ENCODE measurements at places on chromosomes 7 and 10.

- peak; percentile 29 for DNase-seq
Measured at GRCh38 chr10:86365346-86366032, 1.1 kb downstream of the GRID1 start.

GRCh38 chr10:29687421-29688164 lies 52.8 kb upstream of the SVIL start:
- DNase-seq, result no peak

DNA sequence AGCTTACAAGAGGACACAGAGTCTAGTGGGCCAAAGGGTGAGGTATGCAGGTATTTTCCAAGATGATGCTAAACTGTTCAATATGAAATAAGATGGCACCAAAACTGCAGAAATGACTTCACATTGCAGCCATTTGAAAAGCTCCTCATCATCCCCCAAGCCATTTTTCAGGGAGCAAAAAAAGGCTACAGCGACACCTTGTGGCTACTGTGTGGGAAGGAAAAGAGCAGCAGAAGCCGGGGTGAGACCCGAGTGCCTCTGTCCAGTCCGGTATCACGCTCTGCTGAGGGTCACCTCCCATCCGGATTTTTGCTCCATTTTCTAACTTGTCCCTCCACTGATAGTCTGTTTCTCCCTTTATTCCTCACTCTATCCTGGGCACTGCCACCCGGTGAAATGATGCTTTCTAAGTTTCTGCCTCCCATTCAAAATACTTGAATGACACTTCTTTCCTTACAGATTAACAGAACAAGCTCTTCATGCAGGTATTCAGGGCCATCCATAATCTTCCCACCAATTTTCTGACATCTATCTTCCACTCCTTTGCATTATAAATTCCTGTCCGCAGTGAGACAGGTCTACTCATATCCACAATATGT lies 220.2 kb downstream of the DGKI start:
- DNase-seq, result peak; percentile 78

- DNase-seq, result peak; percentile 68
Measured at GRCh38 chr7:55912748-55913158, 25.5 kb downstream of the ZNF713 start.

DNA sequence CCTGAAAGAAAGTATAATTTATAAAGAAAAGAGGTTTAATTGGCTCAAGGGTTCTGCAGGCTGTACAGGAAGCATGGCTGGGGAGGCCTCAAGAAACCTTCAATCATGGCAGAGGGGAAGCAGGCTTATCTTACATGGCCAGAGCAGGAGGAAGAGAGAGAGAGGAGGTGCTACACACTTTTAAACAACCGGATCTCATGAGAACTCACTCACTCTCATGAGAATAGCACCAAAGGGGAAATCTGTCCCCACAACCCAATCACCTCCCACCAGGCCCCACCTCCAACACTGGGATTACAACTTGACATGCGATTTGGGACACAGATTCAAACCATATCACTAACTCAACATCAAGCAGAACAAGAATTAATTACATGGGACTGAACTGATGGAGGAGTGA lies 6.9 kb upstream of the ZNF485 start:
- DNase-seq, result no peak

DNA sequence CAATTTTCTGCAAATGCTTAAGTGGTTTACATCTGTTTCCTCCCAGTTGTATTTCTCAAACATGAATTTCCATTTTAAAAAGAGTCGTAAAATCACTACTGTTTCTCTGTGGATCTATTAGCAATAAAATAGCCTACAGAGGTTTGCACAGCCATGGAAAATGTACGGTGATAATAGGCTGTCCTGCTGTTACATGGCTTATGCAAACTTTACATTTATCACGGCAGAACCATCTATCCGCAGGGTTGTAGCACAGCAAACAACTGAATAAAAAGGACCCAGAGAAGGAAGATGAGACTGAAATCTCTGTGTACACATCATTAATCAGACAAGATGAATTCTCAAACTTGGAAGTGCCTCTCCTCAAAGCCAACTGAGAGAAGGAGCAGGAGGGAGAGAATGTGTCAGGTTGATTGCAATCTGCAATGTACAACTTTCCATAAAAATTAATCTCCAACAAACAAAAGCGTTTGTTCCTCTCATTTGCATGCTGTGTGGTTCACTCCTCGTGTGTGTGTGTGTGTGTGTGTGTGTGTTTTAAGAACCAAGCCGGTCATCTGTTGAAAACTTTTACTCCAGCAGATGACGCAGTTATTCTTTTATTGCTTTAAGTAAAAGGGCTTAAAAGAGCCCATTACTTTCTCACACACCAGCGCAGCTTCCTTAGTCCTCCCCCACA lies 279.3 kb downstream of the SKAP2 start:
- no peak for DNase-seq

DNA sequence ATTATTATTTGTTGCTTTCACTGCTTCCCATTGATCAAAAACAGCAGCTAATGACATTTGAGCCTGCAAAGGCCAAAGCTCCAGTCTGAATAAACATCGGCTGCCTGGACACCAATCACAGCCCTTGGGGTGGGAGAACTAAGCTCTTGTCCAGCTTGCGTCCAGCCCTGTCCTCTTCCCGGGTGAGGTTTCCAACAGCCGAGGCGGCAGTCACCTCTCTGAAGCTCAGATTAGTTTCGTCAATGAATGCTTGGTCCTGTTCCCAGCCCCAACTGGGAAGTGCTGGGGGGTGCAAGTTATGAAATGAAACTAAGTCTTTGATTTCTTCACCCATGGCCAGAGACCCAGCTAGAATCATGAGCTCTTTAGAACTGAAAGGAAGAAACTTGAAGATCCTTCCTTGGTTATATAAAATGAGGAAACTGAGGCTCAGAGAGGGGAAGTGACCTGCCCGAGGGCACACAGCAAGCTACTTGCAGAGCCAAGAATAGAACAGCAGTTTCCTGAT lies 114.0 kb upstream of the TCF7L2 start:
- DNase-seq, result no peak

DNA sequence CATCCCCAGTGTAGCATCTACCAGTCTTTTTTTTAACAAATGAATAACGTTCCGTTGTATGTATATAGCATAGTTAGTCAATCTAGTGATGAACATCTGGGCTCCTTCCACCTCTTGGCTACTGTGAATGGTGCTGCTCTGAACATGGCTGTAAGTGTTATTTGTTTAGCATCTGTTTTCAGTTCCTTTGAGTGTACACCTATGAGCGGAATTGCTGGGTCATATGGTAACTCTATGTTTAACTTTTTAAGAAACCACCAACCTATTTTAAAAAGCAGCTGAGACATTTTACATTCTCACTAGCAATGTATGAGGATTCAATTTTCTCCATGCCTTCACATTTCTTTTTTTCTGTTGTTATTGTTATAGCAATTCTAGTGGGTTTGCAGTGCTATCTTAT lies 178.2 kb downstream of the DNAJC1 start:
- no peak for DNase-seq

DNA sequence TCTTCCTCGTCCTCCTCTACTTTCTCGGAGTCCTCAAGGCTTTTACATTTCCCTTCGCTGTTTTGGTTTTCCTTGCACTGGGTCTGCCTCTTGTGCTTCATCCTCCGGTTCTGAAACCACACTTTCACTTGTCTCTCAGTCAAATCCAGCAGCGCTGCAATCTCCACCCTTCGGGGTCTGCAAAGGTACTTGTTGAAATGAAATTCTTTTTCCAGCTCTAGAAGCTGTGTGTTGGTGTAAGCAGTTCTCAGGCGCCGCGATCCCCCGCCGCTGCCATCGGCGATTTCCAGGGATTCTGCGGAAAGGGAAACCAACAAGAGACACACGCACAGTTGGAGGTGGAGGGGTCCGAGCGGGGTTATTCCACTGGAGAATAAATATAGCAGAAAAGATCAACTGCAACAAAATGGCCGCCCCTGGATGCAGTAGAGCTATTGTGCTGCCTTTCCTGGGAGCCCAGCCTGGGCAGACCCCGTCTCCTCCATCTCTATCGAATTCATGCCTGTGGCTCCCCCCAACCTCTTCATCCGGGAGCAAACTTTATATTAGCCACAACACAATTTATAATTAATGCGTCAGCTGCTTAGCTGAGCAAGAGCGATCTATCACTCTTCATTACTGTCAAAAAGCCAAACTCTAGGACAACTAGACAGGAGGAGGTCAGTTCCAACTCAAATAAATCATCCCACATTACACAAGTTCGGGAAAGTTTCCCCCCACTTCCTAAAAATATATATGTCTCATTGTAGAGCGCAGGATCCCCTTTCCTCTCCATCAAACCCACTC lies 1.1 kb downstream of the HOXA2 start:
- no peak for DNase-seq

- peak; percentile 46 for DNase-seq
Measured at GRCh38 chr10:133336577-133337369, at the start of gene CALY. Gene CALY, minus strand, starts transcription at chr10:133336896. Its CDS starts 7,907 bp downstream, at chr10:133328989.

DNA sequence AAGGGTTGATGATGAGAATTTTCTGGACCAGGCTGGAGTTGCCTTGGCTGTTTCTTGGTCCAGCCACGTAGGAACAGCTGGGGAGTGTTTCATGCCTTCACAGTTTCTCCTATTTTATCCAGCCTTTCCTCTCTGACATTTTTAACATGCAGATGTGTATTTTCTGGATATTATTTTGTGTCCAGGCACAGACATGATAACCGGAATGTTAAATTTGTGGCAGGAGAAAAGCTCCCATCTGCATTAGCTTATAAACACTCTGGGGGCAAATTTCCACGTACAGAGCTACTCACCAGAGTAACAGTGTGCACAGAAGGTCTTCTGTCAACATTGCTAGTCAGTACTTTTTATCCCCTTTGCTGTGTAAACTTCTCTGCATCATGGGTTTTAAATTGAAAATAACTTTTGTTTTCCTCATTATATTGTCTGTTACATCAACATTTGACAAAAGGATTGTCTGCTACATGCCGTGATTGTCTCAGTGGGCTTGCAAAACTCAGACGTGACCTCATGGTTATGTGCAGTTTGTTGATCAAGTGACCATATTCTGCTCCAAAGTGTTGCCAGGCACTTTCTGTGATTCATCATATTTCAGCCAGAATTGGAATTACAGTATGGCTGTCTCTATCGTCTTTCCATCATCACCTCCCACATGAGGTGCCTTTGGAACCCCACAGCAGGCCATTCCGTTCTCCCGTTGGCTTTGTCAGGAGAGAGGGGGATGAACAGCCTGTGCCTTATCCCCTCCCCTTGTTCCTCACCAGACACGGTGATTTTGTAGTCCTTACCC lies 41.4 kb downstream of the INSYN2A start:
- DNase-seq, result no peak

DNA sequence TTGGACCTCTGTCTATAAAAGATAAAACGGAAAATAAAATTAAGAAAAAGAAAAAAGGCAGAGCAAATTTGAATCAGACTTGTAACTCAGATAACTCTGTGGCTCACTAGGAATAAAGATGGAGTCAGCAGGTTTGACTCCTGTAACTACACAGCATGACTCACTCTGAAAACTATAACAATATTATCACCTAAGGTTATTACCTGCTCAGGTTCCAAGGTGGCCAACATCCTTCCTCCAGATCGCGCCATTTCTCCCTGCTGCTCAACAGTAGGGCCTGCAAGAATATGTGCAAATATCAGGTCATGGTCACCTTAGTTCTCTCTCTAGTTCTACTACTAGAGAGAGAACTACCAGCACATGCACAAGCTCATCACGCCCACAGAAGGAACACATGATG lies 30.0 kb downstream of the ALDH18A1 start:
- no peak for DNase-seq

DNA sequence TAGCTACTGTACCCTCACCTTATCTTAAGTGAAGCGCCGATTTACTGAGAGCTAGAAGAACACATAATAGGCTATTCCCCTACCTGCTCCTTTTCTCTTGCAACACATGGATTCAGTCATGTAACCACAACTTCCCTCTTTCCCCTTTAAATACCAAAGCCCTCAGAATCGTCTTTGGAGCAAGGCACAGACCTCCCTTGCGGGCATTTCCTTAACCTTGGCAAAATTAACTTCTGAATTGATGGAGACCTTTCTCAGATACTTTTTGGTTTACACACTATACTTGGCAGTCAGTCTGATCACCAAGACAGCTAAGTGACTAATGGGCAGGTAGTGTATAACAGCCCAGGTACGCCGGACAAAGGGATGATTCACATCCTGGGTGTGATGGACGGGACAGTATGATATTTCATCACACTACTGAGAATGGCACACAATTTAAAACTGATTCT lies 72.7 kb upstream of the SEC61G start:
- no peak for DNase-seq

Measured in NCI-H82 (cell line).